GM23338 (cell line): ENCODE measurements at places on chromosomes 5 and 9. TPM values are rescaled to one million over a fixed set of nuclear protein-coding genes. Genes with fewer than 3 reads are reported as not detected.
A peak's percentile ranks its signal among the peaks of the same experiment; 100 is the strongest.

FOXI1 gene
- total RNA-seq = not detected in 2 replicates

GGTA1 gene
- total RNA-seq = not detected in 2 replicates

MUSK gene
- total RNA-seq = not detected in 2 replicates

ST6GALNAC6 gene
- 39.2 and 46.3 TPM in 2 replicates for total RNA-seq

PCDHB10 gene
- total RNA-seq = 0.89 and 2.7 TPM in 2 replicates

RABL6 gene
- 117 and 127 TPM in 2 replicates for total RNA-seq

GRXCR2 gene
- not detected in 2 replicates for total RNA-seq

SV2C gene
- 0.07 and 0.12 TPM in 2 replicates for total RNA-seq

OR5C1 gene
- total RNA-seq = not detected in 2 replicates

PRR16 gene
- total RNA-seq = 0.62 and 1.0 TPM in 2 replicates

PTGER4 gene
- 4.4 and 4.7 TPM in 2 replicates for total RNA-seq

OTP gene
- not detected in 2 replicates for total RNA-seq

DNA sequence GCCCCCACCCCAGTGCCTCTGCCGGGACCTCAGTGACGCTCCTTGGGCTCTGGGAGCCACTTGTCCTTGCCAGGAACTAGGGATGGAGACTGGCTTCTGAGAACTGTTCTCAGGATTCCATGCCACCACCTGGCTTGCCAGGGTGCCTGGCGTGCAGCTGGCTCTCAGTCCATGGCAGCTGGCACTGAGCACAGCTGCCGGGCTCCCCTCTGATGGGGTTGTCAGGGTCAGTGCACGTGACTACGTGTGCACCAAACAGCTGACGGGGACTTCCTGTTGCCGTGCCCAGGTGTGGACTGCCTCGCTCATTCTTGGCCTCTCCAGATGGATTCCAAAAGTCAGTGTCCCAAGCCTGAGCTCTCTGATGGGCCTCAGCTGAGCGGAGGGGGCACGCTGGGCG lies 9.4 kb downstream of the KCNT1 start:
- H3K36me3 ChIP-seq = no peaks in the 10 kb centered on the region
- no peak overlapping the region for H3K27ac ChIP-seq
- no peak for DNase-seq
- H3K4me3 ChIP-seq = no peak overlapping the region
- H3K4me1 ChIP-seq = no peaks in the 10 kb centered on the region
- H3K27me3 ChIP-seq = peaks cover 9% of the 10 kb centered on the region; the same call in 1 of the 2 replicates

- H3K4me3 ChIP-seq = no peak overlapping the region
- H3K36me3 ChIP-seq = no peaks in the 10 kb centered on the region
- DNase-seq = no peak
These were observed 18.5 kb downstream of the COL15A1 start for GRCh38 chr9:98962181-98962560.

DNA sequence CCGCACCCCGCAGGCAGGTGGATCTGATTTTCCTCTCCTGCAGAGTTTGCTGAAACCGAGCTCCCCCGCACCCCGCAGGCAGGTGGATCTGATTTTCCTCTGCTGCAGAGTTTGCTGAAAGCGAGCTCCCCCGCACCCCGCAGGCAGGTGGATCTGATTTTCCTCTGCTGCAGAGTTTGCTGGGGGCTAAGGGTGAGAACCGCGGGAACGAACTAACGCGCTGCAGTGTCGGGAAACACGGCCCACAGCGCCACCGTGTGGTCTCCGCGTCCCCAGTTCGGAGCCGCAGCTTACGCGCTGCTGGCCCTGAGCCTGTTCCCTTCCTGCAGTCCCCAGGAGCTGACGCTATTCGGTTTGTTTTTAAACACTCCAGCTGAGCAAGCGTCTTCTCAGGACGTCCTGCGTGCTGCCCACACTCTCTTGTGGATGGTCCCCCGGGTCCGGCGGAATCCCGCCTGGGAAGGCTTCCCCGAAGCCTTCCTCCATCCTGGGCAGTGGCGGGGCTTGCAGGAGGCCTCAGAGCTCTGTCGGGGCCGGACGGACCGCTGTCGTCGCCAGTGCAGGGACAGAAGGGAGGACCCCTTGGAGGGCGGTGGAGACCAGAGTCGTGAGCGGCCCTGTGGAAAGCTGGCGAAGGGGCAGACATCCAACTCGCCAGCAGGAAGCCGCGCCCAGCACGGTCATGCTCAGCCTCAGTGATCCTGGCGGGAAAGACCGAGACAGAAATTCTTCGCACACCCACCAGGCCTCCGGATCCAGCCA lies 121.2 kb upstream of the LPCAT1 start:
- H3K4me3 ChIP-seq = peak overlapping the region; percentile 68
- H3K27me3 ChIP-seq = peaks cover 34% of the 10 kb centered on the region
- peaks cover 13% of the 10 kb centered on the region for H3K4me1 ChIP-seq
- H3K27ac ChIP-seq = no peak overlapping the region

- H3K36me3 ChIP-seq = no peaks in the 10 kb centered on the region
- DNase-seq = no peak
- H3K4me1 ChIP-seq = no peaks in the 10 kb centered on the region
- no peak overlapping the region for H3K4me3 ChIP-seq
These were observed 27.8 kb upstream of the PTPDC1 start for GRCh38 chr9:94056442-94056974.

GRCh38 chr9:87667164-87667738 lies 58.7 kb upstream of the CTSL start:
- H3K27me3 ChIP-seq = no peaks in the 10 kb centered on the region
- no peak overlapping the region for H3K4me3 ChIP-seq
- DNase-seq = peak; percentile 79
- peaks cover 35% of the 10 kb centered on the region for H3K36me3 ChIP-seq
- peaks cover under 1% of the 10 kb centered on the region; the same call in 1 of the 2 replicates for H3K4me1 ChIP-seq

- DNase-seq = no peak
- H3K4me3 ChIP-seq = no peak overlapping the region
- H3K27me3 ChIP-seq = no peaks in the 10 kb centered on the region
These were observed 44.1 kb upstream of the ERBIN start for GRCh38 chr5:65882278-65882677.

- H3K36me3 ChIP-seq = no peaks in the 10 kb centered on the region
- no peaks in the 10 kb centered on the region for H3K4me1 ChIP-seq
- DNase-seq = peak; percentile 8
- H3K27me3 ChIP-seq = no peaks in the 10 kb centered on the region
These were observed 139.0 kb upstream of the GAS1 start for GRCh38 chr9:87086221-87086818.

GRCh38 chr5:109450129-109450877 lies 40.5 kb upstream of the PJA2 start:
- peak; percentile 37 for DNase-seq
- H3K36me3 ChIP-seq = no peaks in the 10 kb centered on the region
- H3K27ac ChIP-seq = no peak overlapping the region

- no peaks in the 10 kb centered on the region for H3K27me3 ChIP-seq
- no peaks in the 10 kb centered on the region for H3K36me3 ChIP-seq
- H3K4me1 ChIP-seq = peaks cover 8% of the 10 kb centered on the region; the same call in 1 of the 2 replicates
- H3K27ac ChIP-seq = no peak overlapping the region
- no peak overlapping the region for H3K4me3 ChIP-seq
- no peak for DNase-seq
These were observed 48.4 kb upstream of the FUBP3 start for GRCh38 chr9:130530938-130531337.

DNA sequence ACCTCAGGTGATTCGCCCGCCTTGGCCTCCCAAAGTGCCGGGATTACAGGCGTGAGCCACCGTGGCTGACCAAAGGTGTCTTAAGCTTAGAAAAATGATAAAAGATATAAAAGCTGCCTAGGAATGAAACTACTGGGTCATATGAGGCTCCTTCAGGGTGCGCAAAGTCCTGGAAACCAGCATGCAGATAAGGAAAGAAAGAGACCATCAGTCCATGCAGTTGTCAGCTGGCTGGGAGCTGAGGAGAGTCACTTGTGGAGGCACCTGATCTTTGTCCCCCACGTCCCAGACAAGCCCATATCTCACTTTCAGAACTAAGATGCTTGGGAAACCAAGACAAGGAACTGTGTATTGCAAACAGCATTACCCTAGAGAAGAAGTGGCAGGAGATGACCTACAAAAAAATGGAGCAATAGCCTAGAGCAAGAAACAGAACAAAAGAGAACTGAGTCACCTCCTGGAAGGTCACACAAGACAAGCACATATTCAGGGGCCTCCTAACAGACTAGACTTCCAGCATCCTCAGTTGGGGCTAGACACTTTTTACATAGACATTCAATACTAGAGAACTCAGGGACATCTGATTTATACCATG lies 2.8 kb upstream of the CCDC125 start:
- peaks cover 4% of the 10 kb centered on the region; the same call in 1 of the 2 replicates for H3K4me1 ChIP-seq
- no peak overlapping the region for H3K27ac ChIP-seq
- no peaks in the 10 kb centered on the region for H3K27me3 ChIP-seq
- H3K4me3 ChIP-seq = no peak overlapping the region
- no peak for DNase-seq
- no peaks in the 10 kb centered on the region for H3K36me3 ChIP-seq

- no peak overlapping the region for H3K4me3 ChIP-seq
- H3K4me1 ChIP-seq = no peaks in the 10 kb centered on the region
- no peak for DNase-seq
- no peaks in the 10 kb centered on the region for H3K36me3 ChIP-seq
These were observed 96.2 kb upstream of the IL6ST start for GRCh38 chr5:56090793-56091460.

- no peak for DNase-seq
- H3K27me3 ChIP-seq = no peaks in the 10 kb centered on the region
- no peaks in the 10 kb centered on the region for H3K36me3 ChIP-seq
- H3K27ac ChIP-seq = no peak overlapping the region
- no peak overlapping the region for H3K4me3 ChIP-seq
- no peaks in the 10 kb centered on the region for H3K4me1 ChIP-seq
These were observed 29.2 kb upstream of the NSMF start for GRCh38 chr9:137488327-137488653.

DNA sequence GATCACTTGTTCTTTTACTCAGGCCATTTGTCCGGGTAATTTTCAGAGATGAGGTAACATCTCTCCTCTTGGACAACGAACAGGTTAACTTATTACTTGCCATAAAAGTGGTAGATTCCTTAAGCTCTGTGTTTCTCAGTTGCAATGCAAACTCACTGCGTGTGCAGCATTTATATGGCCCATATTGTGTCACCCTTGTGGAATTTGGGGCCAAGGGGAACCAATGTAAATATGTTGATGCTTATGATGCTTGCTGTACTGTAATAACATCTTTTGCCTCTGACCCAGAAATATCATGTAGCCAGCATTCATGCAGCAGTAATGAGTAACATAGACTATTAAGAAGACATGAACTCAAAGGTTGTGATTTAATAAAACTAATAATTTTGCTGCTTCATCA lies 175.8 kb downstream of the ADAMTS6 start:
- no peak for DNase-seq
- no peak overlapping the region for H3K4me3 ChIP-seq
- H3K4me1 ChIP-seq = no peaks in the 10 kb centered on the region
- no peaks in the 10 kb centered on the region for H3K27me3 ChIP-seq
- no peaks in the 10 kb centered on the region for H3K36me3 ChIP-seq
- no peak overlapping the region for H3K27ac ChIP-seq

DNA sequence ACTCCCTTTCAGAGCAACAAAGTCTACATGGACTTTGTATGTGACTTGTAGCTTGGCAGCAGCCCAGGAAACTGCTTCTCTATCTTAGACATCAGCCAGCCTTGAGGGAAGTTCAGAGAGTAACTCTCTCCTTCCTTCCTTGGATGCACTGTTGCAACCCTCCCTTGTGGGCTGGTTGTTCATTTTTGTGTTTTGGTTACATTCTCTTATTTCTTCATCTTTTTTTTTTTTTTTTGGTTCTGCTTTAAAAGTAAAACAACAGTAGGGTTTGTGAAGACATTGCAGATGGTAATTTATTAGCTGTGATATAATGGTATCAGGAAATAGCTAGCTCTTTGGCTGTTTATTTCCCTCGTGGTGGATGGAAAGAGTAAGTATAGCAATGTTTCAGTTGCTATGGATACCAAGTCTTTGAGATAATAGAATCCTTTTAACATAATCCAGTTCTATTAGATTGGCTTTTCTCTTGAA lies 97.9 kb upstream of the MAMDC2 start:
- no peak overlapping the region for H3K4me3 ChIP-seq
- no peak overlapping the region for H3K27ac ChIP-seq
- no peaks in the 10 kb centered on the region for H3K4me1 ChIP-seq
- DNase-seq = no peak
- H3K27me3 ChIP-seq = no peaks in the 10 kb centered on the region
- no peaks in the 10 kb centered on the region for H3K36me3 ChIP-seq

DNA sequence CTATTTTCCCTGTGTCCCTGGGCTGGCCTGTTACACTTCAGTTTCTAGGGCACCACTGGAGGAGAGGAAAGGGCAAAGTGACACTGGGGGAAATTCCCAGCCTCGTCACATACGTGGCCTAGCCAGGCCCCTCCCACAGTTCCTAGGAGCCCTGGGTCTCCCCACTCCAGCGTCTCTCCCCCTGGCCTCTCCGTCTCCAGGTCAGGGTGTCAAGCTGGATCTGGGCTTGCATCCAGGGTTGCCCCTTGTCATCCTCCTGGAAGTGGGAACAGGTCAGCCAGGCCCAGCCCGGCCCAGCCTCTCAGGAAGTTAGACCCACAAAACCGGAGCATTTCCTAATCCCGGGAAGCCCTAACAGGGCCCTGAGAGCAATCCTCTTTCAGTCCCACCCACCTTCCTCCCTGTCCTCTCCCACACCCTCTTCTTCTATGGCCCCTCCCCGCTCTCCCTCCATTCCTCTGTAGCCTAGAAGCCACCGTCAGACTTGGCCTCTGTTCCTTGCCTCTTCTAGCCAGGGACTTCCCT lies 4.7 kb upstream of the TNIP1 start:
- peaks cover 7% of the 10 kb centered on the region for H3K4me1 ChIP-seq
- no peak overlapping the region for H3K27ac ChIP-seq
- H3K27me3 ChIP-seq = no peaks in the 10 kb centered on the region
- H3K4me3 ChIP-seq = no peak overlapping the region

DNA sequence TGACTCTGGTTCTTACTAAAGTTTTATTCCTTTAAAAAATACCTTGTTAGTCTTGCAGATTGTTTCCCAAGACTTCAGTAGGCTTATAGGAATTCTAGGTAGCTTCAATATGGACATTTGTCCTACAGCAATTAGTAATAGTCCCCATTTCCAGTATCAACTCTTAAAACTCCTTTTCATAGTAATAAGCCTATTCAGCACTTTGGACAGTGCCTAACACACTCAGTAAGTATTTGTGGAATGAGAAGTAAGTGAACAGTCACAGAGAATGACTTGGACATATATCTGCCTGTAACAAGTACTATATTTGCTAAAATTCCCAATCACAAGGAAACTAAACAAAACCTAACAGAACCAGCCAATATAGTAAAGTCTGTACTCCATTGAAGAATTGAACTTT lies 1291.8 kb upstream of the DMAC1 start:
- no peak overlapping the region for H3K27ac ChIP-seq
- H3K4me1 ChIP-seq = no peaks in the 10 kb centered on the region
- H3K4me3 ChIP-seq = no peak overlapping the region
- H3K36me3 ChIP-seq = no peaks in the 10 kb centered on the region

DNA sequence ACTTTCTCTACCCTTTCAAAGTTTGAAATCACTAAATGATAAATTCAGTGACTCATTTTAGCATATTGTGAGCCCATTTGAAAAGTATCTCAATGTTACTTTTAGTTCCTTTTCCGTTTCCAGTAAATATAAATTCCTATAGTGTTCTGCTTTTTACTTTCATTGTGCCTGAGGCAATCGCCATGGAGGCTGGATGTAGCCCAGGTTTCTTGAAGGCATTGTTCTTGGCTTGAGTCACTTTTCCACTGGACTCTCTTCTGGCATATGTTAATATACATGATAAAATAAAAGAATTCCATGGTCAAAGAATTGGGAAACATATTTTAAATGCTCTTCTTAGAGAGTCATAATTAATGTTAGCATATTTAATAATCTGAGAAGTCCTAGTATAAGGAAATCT lies 327.0 kb downstream of the IZUMO3 start:
- H3K36me3 ChIP-seq = no peaks in the 10 kb centered on the region
- no peaks in the 10 kb centered on the region for H3K4me1 ChIP-seq
- H3K4me3 ChIP-seq = no peak overlapping the region
- DNase-seq = no peak
